ENCODE measurements at places on chromosomes 6 and 20.

DNA sequence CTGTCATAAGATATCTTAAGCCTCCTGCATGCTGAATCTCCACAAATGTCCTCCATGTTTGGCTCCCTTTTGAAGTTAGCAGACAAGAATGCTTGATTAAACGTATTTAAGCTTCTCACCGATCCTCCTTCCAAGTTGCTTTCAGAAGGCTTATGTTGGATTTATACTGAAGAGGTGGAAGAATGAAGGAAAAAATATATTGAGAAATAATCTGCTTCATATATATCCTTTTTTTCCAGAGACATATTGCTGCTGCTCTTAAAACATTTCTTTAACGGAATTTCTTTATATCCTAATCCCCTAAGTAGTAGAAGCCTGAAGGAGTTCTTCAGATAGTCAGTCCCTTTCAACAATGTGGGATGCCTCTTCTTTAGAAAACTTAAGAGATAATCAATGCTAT lies 329.0 kb upstream of the MARCKS start:
- DNase-seq: no peak

- no peak for DNase-seq
Observed at GRCh38 chr20:1983301-1983700, 10.6 kb downstream of the PDYN start.

- DNase-seq: no peak
Observed at GRCh38 chr20:59015812-59016711, 3.2 kb upstream of the TUBB1 start.

- DNase-seq: no peak
Observed at GRCh38 chr20:24418731-24419130, 50.7 kb upstream of the SYNDIG1 start.

DNA sequence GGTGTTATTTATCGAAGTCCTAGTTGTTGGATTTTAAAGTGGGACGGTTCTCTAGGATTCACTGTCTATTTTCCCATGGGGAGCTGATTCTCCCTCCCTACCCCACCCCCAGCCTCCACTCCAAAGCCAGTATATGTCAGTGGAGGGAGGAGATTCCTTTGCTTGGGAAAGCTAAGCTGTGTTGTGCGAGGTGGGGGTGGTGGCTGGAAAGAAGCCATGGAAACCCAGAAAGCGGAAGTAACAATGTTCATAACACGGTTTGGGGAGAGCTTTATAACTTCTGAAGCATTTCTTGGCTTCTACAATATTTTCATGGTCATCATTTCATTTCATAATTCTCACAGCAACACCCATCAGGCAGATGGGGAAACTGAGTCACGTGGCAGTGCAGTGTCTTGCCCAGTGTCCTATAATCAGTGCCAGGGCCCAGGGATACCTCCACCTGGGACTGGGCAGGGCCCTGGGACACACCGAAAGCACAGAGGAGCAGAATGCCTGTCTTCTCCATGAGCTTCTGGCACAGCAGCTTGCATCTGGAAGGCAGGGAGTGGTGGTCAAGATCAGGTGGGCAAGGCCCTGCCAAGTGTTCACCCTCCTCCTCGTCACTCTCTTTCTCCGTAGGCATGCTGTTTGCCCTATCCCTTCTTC lies 4.5 kb downstream of the SUN5 start:
- no peak for DNase-seq

DNA sequence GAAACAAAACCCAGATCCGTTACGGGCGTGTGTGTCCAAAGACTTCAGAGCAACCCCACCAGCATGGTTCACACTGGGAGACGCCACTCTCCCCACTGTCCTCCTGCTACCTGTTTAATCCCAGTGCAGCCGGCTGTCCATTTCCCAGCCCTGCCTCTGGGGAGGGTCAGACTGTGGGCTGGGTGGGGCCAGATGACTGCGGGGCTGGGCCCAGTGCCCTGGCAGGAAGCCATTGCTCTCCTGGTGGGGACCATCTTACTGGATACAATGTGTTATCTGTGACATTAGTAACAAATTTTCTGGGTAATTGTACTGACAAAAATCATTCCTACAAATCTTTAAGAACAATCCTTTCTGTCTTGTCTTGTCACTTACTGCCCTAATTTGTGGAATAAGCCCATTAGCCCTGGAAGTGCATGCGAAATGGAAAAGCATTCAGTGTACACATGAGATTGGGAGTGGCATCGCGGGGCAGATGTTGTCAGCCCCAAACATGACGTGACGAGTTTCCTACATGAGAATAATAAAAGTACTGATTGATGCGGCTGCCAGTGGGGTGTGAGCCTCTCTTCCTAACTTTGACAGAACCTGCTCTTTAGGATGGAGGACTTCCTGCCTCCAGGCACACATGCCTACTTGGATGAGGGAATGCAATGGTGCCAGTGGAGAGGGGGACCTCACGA lies 37.9 kb upstream of the PCMTD2 start:
- no peak for DNase-seq

DNA sequence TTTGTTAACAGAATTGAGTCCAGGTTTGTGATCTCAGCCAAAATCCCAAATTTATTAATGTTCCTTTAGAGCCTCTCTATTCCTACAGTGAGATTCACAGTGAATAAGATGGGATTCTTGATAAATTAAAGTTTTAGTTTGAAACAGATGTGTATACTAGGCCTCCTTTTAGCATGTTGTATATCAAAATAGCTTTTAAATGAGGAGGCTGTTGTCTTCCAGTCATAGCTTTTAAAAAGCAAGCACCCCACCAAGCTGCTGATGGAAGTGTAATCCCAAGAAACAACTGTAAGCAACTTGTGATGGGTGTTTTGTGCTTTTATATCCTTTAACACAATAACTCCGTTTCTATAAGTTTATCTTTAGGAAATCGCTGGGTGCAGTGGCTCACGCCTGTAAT lies 7.0 kb downstream of the GTF2H5 start:
- no peak for DNase-seq

DNA sequence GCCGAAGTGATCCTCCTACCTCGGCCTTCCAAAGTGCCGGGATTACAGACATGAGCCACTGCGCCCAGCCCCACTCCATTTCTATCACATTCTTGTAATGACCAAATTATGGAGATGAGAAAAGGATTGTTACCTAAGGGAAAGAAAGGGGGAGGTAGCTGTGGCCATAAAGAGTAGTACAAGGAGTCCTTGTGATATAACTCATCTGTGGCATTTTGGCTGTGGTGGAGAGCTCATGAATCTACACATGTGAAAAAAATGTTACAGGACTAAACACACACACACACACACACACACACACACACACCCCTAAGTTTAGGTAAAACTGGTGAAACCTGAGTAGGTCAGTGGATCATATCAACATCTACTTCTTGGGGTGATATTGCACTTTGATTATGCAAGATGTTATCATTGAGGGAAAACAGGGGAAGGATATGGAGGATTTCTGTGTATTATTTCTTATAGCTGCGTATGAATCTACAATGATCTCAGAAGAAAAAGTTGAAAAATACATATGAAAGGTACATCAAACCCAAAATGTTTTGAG lies 251.5 kb downstream of the TSHZ2 start:
- no peak for DNase-seq
